ENCODE measurements at places on chromosomes 1 and 21. TPM values are rescaled to one million over a fixed set of nuclear protein-coding genes. Genes with fewer than 3 reads are reported as not detected.

The LCE2C gene
- total RNA-seq: not detected

The OLIG2 gene
- total RNA-seq: 3.8 TPM

The DCLRE1B gene
- total RNA-seq: 6.3 TPM

The SERTAD4 gene
- total RNA-seq: 37.4 TPM

The SPAG17 gene
- total RNA-seq: not detected

The RIMKLA gene
- 0.05 TPM for total RNA-seq

The PAQR7 gene
- total RNA-seq: 7.4 TPM

The OR2M3 gene
- total RNA-seq: not detected

The KCNJ9 gene
- total RNA-seq: not detected

The TMEM200B gene
- total RNA-seq: 7.6 TPM

The LRRC8C gene
- total RNA-seq: 1.4 TPM

The WNT3A gene
- not detected for total RNA-seq

The ACTL8 gene
- total RNA-seq: 0.98 TPM

The OR6N1 gene
- total RNA-seq: not detected

The RPTN gene
- total RNA-seq: not detected

The CSMD2 gene
- total RNA-seq: 0.90 TPM

The LY9 gene
- not detected for total RNA-seq

The ZNF697 gene
- 27.9 TPM for total RNA-seq

The GCSAML gene
- not detected for total RNA-seq

The TMOD4 gene
- 0.38 TPM for total RNA-seq

The RIIAD1 gene
- not detected for total RNA-seq

The ARID1A gene
- total RNA-seq: 45.4 TPM

The KRTAP19-3 gene
- total RNA-seq: not detected

The DISC1 gene
- total RNA-seq: 14.1 TPM

The HSD3B2 gene
- total RNA-seq: not detected

The HFM1 gene
- 0.66 TPM for total RNA-seq

The RXFP4 gene
- not detected for total RNA-seq

The KRTAP12-2 gene
- not detected for total RNA-seq

The RAB25 gene
- not detected for total RNA-seq

The SPRR2B gene
- not detected for total RNA-seq

The OR2T33 gene
- 0.32 TPM for total RNA-seq

The SPRR2E gene
- total RNA-seq: not detected

The CGN gene
- total RNA-seq: 1.0 TPM

The SLAMF8 gene
- total RNA-seq: not detected

The GRIK1 gene
- not detected for total RNA-seq

The SOAT1 gene
- 10.0 TPM for total RNA-seq

The LMX1A gene
- not detected for total RNA-seq

The FCGR3A gene
- not detected for total RNA-seq

The LRRC47 gene
- total RNA-seq: 53.4 TPM

The GBP4 gene
- not detected for total RNA-seq

The DCDC2B gene
- not detected for total RNA-seq

The HMGN2 gene
- total RNA-seq: 636 TPM

The NTNG1 gene
- 4.9 TPM for total RNA-seq
